ENCODE measurements at places on chromosomes 11 and 22. TPM values are rescaled to one million over a fixed set of nuclear protein-coding genes. Genes with fewer than 3 reads are reported as not detected.

Gene TRIM34
- total RNA-seq, result 2.3 TPM

GRCh38 chr11:79397252-79397651 is 43.6 kb downstream of the TENM4 start:
- DNase-seq, result no peak

Gene DEUP1
- total RNA-seq, result not detected

DNA sequence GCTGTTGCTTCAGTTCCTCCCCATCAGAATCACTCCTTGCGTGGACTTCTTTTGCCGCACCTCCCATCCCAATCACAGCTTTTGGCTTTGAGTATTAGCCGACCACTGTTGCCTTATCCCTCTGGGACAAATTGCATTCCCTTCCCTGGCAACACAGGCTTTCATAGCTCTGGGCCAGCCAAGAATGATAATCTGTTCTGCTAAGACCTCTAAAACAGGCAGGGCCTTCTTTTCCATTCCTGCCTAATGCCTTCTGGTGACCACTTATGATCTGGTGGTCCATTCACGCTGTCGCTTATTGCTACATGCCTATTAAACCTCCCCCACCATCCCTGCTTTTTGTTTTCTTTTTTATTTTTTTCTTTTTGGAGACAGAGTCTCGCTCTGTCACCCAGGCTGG is 9.6 kb downstream of the SEC14L2 start:
- DNase-seq, result no peak

- no peak for DNase-seq
These were observed 38.4 kb downstream of the B3GAT1 start for GRCh38 chr11:134373591-134374052.
